ENCODE measurements at places on chromosomes 4 and X. TPM values are rescaled to one million over a fixed set of nuclear protein-coding genes. Genes with fewer than 3 reads are reported as not detected.
A peak's percentile ranks its signal among the peaks of the same experiment; 100 is the strongest.

Gene DCTD
- 103 TPM for total RNA-seq

Gene AREG
- total RNA-seq: 1.3 TPM

Gene SLC26A1
- total RNA-seq: 0.15 TPM

Gene MED12
- total RNA-seq: 57.8 TPM

Gene TMPRSS11F
- total RNA-seq: not detected

Gene EDNRA
- total RNA-seq: 9.9 TPM

DNA sequence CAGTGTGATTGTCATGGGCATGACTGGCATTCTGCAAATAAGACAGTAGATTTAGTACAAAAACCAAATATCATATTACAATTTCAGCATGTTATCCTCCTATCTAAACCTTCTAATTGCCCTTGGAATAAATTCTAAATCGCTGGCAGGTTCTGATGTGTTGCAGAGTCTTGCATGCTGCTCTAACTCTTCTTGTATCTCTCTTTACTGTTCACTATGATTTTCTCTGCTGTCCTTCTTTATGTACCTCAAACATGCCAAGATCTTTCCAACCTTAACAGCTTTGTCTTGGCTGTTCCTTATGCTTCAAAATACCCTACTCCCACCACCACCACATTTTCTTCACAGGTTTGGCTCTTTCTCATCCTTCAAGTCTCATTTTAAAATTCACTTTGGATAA is 43.0 kb upstream of the KCNIP4 start:
- DNase-seq: no peak

DNA sequence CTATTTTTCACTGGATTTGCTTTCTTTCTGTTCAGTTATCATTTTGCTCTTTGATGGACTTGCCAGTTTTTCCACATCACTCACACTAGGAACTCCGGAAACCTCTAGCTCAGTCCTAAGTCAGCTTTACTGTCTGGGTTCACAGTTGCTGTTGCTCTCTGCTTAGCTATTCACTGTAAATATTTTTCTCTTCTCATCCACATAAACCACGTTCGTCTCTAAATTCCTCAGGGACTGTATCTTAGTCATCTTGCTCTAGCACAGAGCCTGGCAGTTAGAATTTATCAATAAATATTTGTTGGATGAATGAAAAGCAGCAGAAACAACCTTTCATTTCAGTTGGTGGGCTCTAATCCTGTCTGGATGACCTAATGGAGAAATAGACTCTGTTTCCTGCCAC is 119.4 kb upstream of the DMD start:
- DNase-seq: no peak

- DNase-seq: no peak
Measured at GRCh38 chr4:2116687-2117400, 57.7 kb downstream of the NAT8L start.

DNA sequence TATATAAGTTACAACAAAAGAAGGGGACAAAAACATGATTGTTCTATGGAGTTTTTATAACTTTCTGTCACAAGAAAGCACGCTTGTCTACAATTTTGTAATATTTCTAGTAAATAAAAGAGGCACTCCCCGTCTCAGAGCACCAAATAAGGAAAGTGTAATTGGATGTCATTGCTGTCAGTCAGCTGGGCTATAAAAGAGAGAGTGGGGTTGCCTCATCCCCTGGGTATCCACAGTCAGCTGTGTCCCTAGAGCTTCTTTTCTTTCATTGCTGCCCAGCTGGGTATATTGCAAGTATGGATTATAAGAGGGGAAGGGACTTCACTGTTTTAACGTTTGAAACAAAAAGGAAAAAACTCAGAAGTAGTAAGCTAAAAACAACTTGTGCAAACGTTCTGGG is 61.3 kb downstream of the NPNT start:
- no peak for DNase-seq

- DNase-seq: no peak
Measured at GRCh38 chrX:14864631-14865030, 8.2 kb downstream of the FANCB start.

DNA sequence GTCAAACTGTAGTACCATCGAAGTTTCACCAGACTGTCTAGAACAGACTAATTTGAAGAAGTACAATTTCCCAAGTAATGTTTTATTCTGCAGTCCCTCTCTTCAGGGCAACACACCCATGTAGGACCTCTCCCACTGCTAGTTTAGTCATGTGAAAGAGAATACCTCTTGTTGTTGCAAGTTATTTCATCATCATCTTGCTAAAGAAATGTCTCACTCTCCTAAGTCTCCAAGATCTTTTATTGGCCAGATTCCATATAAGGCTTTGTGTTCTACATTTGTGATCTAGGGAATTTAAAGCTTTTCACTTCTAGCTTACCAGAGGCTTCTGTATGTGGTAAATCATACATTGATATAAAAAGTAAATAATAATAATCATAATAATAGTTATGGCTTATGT is 745.3 kb upstream of the MAGEB2 start:
- no peak for DNase-seq

GRCh38 chr4:102696758-102697157 is 64.0 kb downstream of the MANBA start:
- DNase-seq: no peak

DNA sequence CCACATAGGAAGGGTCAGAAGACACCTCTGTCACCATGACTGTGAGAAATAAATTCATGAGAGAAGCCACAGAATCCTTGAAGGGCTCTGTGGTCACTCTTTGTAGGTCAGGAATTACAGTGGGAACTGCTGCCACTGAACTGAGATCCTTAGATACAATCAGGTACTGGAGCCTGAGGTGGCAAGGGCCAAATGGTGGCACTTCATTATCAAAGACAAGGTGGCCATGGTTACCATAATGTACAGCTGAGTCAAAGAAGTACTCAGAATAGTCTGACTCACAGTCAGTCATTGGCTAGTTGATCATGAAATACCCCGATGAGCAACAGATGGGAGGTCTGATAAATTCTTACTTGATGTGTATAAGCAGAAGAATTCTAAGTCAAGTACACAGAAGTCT is 131.9 kb downstream of the RTL3 start:
- DNase-seq: no peak

- DNase-seq: no peak
Measured at GRCh38 chr4:15303052-15303641, 124.7 kb upstream of the C1QTNF7 start.

GRCh38 chrX:72276478-72276953 is 532 bp downstream of the RPS4X start:
- DNase-seq: no peak

DNA sequence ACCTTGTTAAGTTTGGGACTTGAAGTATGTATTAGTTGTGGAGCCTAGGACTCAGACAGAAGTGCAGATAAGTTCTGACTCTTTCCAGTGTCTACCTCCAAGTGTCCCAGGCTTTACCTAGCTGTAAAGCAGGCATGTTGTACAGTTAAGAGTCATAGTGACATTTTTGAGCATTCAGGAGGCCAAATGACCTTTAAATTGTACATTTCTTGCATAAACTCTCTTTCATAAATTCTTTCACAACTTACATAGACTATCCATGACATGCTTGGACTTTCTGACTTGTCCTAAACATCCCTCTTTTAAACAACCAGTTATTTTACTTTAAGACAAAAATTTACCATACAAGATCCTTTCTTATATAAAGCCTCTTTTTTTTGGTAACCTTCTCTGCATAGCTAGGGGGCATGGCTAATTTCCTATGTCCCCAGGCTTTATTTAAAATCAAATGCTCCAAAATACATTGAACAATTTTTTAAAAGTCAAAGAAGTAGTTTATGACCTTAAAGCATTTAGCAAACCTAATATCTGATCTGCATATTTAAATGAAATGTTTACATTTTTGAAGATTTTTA is 40.1 kb upstream of the UGT8 start:
- DNase-seq: no peak

GRCh38 chr4:106095408-106095807 is 200.1 kb downstream of the NPNT start:
- DNase-seq: no peak

DNA sequence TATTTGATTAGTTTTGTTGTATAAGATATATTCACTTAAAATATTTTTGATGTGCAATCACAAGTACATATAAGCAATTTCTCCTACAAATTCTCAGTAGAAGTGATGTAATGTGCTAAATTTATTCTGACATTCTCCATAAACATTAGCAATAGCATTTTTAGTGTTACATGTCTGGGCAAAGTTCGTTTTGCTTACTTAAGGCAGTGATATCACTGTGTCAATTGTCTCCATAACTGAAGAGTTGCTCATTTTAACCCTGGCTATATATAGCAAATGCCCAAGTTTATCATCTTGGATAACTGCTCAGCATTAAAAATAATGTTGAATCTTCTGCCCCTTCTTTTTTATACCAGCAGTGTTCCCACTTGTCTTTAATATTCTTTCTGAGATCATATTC is 340.0 kb upstream of the NDST4 start:
- DNase-seq: no peak

DNA sequence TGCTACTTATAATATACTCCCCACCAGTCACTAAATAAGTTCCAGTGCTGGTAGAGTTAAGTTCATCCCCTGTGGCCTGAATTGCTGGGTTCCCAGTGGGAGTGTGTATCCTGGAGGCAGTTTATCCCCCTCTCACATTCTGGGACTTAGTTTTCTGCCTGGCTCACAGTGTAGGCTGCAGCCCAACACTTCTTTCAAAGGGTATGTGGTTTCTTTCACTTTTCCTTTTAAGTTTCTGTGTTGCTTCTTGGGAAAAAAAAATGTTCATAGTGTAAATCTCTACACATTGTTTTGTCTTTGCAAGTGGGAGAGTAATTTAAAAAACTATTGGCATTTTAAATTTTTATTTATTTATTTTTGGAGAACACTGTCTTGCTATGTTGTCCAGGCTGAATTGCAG is 204.0 kb downstream of the CHIC1 start:
- no peak for DNase-seq

GRCh38 chr4:127120441-127121090 is 512.2 kb upstream of the INTU start:
- no peak for DNase-seq

- DNase-seq: no peak
Measured at GRCh38 chr4:26459054-26459755, 31.1 kb downstream of the CCKAR start.

DNA sequence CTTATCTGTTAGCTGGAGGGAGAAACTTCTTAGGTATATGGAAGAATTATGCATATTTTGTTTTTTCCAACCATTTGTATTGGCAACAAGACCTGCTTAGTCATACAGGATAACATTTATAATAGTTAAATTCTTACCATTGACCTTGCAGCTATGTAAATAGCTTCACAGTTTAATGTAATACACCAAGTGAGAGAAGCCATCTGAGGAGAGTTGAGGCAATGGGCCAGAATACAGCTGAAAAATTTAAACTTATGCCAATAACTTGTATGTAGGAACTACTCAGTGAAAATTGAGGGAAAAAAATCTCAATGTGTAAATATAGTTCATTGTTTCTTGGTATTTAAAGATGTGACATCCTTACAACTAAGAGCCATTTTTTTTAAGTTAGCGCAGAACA is 273.5 kb downstream of the DACH2 start:
- no peak for DNase-seq

DNA sequence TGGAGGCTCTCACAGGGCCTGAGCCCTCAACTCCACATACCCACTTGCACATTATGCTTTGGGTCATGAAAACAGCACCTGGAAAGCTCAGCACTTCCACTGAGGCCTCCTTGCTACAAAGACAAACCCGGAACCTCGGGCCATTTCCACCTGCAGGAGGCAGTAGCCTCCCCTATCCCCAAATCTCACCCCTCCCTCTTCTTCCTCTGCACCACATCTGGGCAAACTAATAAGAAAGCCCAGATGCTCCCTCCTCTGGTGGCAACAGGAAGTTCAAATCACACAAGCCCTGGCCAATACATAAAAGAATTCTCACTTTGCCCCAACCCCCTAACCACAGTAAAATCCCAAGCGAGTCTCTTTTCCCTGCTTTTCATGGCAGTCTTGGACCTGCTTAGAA is 136.4 kb downstream of the MAPK10 start:
- peak; percentile 90 for DNase-seq

DNA sequence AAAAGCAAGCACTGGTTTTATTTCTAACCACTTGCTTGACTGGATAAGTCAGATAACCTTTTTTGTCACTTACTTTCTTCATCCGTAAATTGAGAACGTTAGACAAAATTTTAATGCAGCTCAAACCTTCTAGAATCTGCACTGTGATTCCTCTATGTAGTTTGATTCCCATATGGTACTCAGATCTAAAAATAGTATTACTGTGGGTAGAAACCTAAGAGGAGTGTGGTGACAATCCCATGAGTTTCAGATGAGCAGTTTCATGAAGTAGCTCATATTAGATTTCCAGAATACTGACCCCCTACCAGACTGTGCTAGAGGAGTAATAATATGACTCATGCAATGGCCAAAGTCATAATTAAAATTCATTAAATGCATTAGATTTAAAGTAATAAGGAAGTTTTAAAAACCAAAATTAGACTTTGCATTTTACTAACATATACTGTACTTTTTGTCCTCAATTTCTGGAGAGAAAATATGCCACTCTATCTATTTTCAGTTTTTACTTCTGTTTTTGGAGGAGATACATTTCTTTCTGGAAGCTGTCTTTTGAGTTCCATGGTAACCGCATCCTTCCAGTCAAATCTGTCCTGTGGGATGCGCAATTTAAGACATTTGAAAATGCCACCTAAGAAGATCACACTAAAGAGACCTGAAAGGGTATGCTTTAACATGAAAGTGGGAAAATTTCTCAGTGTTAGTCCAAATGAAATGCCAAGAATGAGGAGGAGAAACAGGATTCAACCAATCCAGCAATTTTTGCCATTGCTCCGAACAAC is 64.1 kb upstream of the GPM6A start:
- DNase-seq: no peak

DNA sequence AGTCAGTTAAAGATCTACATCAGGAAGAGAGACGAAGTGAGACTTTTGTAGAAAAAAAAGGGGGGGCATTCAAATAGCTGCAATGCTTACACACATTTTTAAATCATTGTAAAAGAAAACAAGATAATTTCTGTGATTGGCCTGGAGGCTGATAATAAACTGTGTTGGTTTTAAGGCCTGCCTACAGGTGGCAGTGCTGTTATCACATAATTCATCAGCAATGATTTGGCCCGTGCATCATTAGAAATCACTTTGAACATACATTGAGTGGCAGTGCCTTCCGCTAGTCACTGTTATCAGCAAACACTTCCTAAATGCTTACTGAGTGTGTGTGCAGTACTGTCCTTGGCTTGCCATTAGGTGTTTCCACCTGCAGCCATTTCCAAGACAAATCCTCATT is 831.9 kb downstream of the TRIML1 start:
- DNase-seq: no peak

GRCh38 chrX:72050011-72050410 is 81.7 kb downstream of the RTL5 start:
- DNase-seq: peak; percentile 4

Data from endodermal cell (in vitro differentiated cells).